Smooth muscle cell of the umbilical artery (primary cell): ENCODE measurements at places on chromosomes 6 and 20. TPM values are rescaled to one million over a fixed set of nuclear protein-coding genes. Genes with fewer than 3 reads are reported as not detected.

NKAPL gene
- total RNA-seq = 0.89 and 1.9 TPM in 2 replicates

GPR6 gene
- not detected in 2 replicates for total RNA-seq

HLA-DRB1 gene
- not detected in 2 replicates for total RNA-seq

NOX3 gene
- not detected in 2 replicates for total RNA-seq

CRISP1 gene
- not detected in 2 replicates for total RNA-seq

HLA-A gene
- total RNA-seq = 462 and 651 TPM in 2 replicates

SASH1 gene
- total RNA-seq = 27.9 and 55.3 TPM in 2 replicates

SEMG1 gene
- total RNA-seq = not detected in 2 replicates

MYLK2 gene
- 0.14 TPM in 1 of 2 replicates, not detected in the other for total RNA-seq

PKIB gene
- total RNA-seq = 1.6 and 5.9 TPM in 2 replicates
